ENCODE measurements at places on chromosomes 7 and 10.

DNA sequence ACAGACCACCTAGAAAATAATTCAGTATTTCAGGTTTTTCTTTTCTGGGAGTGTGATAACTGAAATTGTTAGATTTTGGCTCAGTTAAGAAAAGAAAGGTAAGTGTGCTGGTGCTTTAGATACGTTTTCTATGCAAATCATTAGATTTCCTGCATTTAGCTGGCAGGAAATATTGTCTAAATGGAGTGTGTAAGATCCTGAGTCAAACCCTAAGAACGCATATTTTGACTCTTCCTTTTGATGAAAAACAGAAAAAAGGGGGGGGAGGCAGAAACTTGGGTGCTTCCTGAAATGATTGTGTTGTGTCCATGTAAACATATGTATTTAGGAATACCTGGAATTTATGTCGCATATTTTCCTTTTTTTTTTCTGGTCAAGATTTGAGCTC is 1.2 kb downstream of the GRK5 start:
- DNase-seq, result no peak

GRCh38 chr10:58734664-58735063 is 222.0 kb downstream of the BICC1 start:
- no peak for DNase-seq

DNA sequence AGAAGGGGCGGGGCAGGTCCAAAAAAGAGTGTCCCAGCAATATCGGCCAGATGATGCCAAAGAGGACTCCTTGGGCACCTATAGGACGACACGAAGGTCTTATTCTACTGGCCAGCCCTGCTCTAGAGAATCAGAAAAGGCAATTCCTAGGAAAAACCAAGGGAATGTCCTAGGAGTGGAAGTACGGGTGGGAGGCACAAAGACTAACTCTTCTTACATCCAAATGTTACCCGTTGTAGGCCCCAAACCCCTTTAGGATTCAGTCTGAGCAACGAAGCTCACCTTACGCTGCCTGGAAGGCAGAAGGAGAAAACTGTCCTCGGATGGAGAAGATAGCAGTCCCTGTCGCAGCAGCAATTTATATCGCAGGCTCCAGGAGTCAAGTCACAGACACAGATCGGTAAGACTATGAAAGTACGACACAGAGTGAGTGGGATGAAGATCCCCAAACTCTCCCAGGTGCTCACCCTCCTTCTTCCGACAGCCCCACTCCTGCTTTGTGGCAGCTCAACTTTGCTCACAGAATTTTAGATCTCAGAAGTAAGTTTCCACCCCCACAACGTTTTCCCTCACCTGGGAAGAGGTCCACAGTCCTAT is 558 bp downstream of the TCTN3 start:
- no peak for DNase-seq

- DNase-seq, result no peak
These were observed 25.4 kb upstream of the ELN start for GRCh38 chr7:74002474-74003017.

- DNase-seq, result no peak
These were observed 127.4 kb downstream of the ZNF365 start for GRCh38 chr10:62501547-62501946.

- DNase-seq, result no peak
These were observed 49.1 kb downstream of the MTURN start for GRCh38 chr7:30183749-30184369.

GRCh38 chr10:90352288-90352687 is 505.6 kb downstream of the HTR7 start:
- DNase-seq, result no peak

DNA sequence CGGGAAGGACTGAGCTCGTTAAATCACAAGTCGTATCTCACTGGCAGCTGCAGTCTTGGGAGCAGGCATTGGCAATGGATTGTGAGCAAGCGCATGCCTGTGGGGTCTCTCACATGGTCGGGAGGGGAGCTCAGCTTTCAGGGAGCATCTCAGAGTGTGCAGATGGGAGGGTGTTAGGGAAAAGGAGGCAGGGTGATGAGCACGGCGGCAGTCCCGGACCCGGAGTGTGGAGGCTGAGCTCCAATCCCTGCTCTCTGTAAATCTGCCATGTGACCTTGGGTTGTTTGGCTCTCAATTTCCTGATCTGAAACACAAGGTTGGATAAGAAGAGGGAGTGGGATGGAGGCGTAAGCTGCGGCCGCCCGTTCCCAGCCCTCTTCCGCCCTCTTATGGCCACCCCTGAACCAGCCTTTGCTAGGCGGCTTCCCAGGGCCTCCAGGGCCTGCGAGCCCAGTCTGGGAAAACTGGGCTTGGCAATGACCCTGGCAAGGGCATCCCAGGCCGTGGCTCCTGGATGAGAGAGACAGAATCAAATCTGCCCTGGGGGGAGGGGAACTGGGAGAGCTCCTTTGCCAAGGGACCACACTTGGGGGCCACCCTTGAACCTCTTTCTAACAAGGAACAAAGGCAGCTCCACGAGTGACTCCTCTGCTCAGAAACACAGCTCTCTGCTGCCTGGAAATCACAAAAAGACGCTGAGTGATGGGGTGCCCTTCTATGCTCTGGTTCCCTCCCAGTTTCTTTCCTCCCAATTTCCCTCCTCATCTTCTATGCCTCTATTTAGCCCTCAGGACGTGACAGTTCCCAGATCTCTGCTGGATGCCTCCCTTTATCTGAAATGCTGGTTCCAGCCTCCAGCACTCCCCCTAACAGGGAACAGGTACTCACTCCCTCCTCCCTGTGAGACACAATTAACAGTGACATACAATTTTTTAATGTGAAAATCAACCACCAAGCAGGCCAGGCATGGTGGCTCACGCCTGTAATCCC is 41.7 kb upstream of the LOXL4 start:
- DNase-seq, result peak; percentile 12

- DNase-seq, result no peak
These were observed 8.5 kb upstream of the DRGX start for GRCh38 chr10:49404321-49404878.

- no peak for DNase-seq
These were observed 59.9 kb downstream of the MAP3K8 start for GRCh38 chr10:30493609-30494530.

DNA sequence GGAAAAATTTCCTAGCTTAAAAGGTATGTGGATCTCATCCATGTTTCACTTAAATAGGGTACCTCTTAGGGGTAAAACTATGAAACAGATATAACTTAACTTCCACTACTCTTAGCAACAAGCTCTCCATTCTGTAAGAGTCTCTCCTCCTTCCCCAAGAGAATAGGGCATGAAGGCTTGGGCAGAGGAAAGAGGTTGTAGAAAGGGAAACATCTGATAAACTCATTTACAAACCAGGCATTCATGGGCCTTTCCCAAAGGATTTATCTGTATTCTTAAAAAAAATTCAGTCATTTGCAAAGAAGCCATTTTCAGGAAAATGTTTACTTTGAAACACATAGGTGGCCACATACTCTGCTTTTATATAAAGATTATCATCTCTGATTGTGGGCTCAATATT is 82.7 kb downstream of the SEMA3A start:
- DNase-seq, result no peak

DNA sequence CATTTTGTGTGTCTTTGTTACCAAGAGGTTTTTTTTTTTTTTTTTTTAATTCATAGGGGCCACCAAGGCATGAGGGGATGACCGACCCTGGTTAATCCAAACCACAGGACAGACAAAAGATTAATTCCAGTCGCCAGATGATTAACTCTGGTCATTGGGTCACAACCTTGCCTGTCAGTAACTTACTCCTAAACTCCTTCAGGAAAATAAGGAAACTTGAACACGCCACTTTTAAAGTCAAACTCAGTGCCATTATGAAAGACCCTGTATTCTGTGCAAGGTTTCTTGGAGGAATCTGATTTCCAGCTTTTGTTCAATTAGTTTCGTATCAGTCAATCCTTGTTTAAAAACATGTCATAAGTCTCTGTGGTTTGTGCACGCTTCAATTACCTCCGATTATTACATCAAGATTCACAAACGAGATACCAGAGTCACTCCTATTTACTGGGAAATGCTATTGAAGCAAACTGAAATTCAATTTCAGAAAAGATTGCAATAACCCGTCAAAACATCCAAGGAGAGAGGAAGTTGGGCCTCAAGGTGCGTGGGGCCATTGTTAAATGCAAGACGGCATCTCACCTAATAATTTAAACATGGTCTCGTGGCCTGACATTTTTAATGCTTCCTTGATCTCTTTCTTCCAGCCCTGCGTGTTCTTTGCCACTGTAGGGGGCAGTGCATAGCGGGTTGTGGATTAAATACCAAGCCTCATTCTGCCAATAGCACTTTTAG is 44.0 kb downstream of the NRP1 start:
- DNase-seq, result no peak

- no peak for DNase-seq
These were observed 6.5 kb upstream of the SNX10 start for GRCh38 chr7:26284995-26285632.

DNA sequence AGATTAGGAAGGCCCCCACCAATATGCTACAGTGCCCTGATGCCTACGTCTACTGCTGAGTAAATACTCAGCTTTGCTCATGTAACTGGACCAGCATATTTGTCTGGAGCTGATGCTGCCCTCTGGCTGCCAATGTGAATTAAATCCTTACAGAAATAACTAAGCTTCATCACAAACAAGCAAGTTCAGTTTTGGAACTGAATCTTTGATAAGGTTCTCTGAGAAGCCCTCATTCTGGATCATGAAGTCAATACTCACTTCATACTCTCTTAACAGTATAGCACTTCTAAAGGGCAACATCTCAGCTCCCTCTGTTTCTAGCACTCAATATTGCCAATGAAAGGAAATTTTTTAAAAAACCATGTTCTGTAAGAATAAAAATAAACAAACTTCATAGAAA is 246.7 kb downstream of the ETV1 start:
- no peak for DNase-seq

- DNase-seq, result no peak
These were observed 83.7 kb downstream of the PRLHR start for GRCh38 chr10:118511711-118512110.

- DNase-seq, result no peak
These were observed 25.4 kb upstream of the INPP5F start for GRCh38 chr10:119700321-119700954.

DNA sequence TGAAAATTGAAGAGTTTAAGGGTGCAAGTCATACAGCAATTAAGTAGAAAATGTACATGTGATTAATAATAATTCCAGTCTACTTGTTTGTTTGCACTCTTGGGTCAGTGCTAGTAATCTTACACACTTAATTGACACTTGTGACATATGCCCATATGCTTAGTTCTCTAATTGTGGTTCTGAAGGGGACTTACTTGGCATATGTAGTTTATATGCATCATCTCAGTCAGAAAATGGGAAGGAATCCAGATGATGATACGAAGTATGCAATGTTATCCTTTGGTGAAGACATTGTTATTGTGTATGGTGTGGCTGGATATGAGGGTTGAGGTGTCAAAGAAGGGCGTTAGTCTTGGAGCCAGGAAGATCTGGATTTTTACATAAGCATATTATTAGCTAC is 193.5 kb upstream of the HDAC9 start:
- DNase-seq, result no peak

- DNase-seq, result no peak
These were observed 116.8 kb upstream of the PRSS1 start for GRCh38 chr7:142632271-142633134.

DNA sequence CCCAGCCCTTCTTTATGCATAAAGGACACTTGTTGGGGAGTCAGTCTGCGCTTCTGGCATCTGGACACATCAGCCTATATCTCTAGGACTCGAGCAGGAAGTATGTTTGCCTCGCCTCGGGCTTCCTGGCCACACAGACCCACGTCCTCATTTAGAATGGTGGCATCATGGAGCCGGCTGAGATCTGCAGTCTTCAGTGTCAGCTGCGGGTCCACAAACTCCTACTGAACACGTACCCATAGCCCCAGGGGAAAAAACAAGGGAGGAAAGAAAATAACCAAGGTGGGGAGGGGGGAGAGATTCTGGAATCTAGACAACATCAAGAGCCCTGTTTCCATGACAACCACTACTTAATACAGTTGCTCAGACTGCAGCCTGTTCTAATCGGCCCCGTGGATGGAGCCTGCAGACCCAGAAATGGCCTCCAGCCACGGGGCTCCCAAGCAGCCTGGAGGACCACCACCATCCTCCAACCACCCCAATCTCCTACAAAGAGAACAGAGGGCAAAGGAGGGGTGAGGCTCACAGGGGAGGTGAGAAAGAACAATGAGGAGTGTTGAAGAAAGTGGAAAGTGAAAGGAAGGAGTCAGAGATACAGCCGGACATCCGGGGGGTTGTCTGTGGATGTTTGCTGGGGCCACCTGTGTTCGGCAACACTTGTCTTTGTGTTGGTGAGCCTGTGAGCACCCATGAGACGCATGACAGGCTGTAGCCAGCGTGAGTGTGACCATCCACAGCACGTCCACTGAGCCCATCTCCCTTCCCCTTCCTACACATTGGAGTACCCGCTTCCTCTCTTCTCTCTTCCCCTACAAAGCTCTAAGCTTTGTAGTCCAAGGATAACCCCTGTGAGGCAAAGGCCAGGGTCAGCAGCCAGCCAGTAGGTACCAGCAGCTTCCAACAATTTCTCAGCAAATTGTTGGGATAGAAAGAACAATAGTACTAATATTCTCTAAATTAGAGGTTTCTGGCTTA is 141.0 kb downstream of the PLXNA4 start:
- no peak for DNase-seq

DNA sequence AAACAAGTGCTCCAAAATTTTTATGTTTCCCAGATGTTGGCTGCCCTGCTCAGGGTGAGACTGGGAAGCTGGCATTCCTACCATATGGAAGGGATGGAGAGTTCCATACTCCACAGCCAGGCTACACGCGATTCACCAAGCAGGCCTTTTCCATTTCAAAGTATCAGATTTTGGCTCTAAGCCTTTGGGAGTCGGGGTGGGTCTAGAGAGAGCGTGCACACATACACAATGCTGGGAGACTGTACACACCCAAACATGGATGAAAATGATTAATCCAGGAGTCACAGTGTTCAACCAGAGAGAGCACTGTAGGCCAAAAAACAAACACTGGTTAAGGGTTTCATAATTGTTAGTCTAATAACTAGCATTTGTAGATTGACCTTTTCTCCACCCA is 295.0 kb downstream of the BICC1 start:
- no peak for DNase-seq

DNA sequence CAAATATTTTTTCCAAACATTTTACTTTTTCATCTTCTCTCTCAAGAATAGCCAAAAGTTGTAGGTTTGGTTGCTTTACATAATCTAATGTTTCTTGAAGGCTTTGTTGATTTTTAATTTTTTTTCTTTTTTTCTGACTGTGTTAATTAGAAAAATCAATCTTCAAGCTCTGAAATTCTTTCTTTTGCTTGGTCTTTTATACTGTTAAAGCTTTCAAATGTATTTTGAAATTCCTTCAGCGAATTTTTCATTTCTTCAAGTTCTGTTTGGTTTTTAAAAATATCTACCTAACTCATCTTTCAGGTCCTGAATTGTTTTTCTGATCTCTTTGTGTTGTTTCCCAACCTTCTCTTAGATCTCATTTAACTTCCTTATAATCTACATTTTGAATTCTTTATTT is 109.3 kb downstream of the SLC25A40 start:
- DNase-seq, result no peak

- no peak for DNase-seq
These were observed 25.2 kb downstream of the DNAJB12 start for GRCh38 chr10:72329290-72330068.

- DNase-seq, result no peak
These were observed 293.9 kb downstream of the SNX13 start for GRCh38 chr7:17646253-17646956.

GRCh38 chr7:106255246-106255645 is 29.5 kb downstream of the NAMPT start:
- no peak for DNase-seq

GRCh38 chr7:13742126-13742525 is 247.3 kb downstream of the ETV1 start:
- DNase-seq, result no peak

- no peak for DNase-seq
These were observed 57.8 kb upstream of the LANCL2 start for GRCh38 chr7:55307123-55307916.

GRCh38 chr10:91953600-91954160 is 30.1 kb downstream of the BTAF1 start:
- DNase-seq, result no peak
